ENCODE measurements at places on chromosomes 4 and X. TPM values are rescaled to one million over a fixed set of nuclear protein-coding genes. Genes with fewer than 3 reads are reported as not detected.

Gene PDLIM3
- total RNA-seq, result not detected

DNA sequence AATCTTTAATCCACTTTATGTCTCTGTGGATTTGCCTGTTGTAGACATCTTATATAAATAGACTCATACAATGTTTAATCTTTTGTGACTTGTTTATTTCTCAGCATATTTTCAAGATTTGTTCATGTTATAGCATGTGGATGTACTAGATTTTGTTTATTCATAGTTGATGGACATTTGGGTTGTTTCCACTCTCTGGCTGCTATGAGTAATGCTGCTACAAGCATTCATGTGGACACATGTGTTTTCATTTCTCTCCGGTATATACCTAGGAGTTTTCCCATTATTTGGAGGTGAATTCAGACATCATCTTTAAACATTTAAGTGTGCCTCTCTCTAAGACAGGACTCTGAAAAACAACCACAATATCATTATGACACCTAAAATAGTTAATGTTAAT lies 2.3 kb downstream of the IKBKG start:
- no peak overlapping the region for H3K27ac ChIP-seq
- DNase-seq, result no peak
- peaks cover 43% of the 10 kb centered on the region for H3K4me1 ChIP-seq
- peaks cover 47% of the 10 kb centered on the region for H3K36me3 ChIP-seq

GRCh38 chr4:33685939-33686338 lies 2558.4 kb downstream of the ARAP2 start:
- H3K27me3 ChIP-seq, result no peaks in the 10 kb centered on the region
- H3K27ac ChIP-seq, result no peak overlapping the region
- H3K4me1 ChIP-seq, result no peaks in the 10 kb centered on the region
- DNase-seq, result no peak
- no peaks in the 10 kb centered on the region for H3K36me3 ChIP-seq
- no peak overlapping the region for H3K4me3 ChIP-seq

DNA sequence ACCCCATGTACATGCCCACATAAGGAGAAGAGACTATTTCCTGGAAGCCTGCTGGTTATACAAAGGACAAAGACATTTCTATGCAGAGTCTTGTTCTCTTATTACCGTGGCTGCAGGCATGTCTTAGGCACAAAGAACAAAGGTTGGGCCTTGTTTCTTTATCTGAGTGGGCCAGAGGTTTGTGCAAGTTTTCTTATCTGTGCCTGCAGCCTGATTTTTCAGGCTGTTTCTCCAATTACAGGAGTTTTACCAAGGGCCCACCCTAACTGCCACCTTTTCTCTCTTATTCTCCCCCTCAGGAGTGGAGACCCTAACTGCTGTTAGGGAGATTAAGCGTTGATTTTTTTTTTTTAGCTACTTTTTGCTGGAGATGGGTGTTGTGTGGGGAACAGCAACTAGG lies 3.5 kb downstream of the TENT5D start:
- no peaks in the 10 kb centered on the region for H3K4me1 ChIP-seq
- no peak for DNase-seq
- no peak overlapping the region for H3K27ac ChIP-seq
- no peaks in the 10 kb centered on the region for H3K27me3 ChIP-seq

GRCh38 chr4:168587411-168588125 lies 90.7 kb downstream of the PALLD start:
- peaks cover 5% of the 10 kb centered on the region for H3K27me3 ChIP-seq
- H3K27ac ChIP-seq, result no peak overlapping the region
- no peaks in the 10 kb centered on the region for H3K4me1 ChIP-seq
- H3K4me3 ChIP-seq, result no peak overlapping the region

Measured in activated CD8-positive, alpha-beta T cell treated with anti-CD3 and anti-CD28 coated beads, Interleukin-2, amount 10 ng/mL, durations not matched to agents 7 days and 5 days (primary cell).